Stimulated activated memory B cell treated with anti-CD40 and anti-IgM and Interleukin-4, amounts not matched to agents 10 μg/mL and 1 μg/mL and 100 μg/mL, for 72 hours (primary cell): ENCODE measurements at places on chromosomes 6 and 20.

- ATAC-seq = no peak
Observed at GRCh38 chr20:12975833-12976608, 32.8 kb upstream of the SPTLC3 start.

DNA sequence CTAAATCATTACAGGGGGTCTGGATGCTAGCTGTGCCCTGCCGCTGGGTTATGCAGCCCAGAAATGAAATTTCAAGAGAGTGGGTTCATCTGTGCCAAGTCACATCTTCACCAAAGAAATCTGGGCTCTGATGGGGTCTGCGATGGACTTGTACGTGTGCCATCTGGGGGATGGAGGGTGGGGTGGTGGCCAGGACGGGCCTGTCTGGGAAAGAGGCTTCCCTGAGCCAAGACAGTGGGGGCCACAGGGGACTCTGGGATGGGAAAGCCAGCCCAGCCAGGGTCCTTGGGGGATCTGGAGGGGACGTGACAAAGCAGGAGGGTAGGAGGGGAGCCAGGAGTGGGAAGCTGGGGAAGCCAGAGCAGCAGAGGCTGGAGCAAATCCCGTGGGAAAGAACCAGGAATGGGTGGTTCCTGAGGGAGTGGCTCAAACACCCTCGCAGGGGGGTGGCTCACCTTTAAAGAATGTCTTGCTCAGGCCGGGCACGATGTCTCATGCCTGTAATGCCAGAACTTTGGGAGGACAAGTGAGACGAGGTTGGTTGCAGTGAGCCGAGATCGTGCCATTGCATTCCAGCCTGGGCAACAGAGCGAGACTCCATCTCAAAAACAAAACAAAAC lies 36.3 kb upstream of the SULF2 start:
- no peak for ATAC-seq

GRCh38 chr6:120186080-120186479 lies 836.5 kb upstream of the MAN1A1 start:
- no peak for ATAC-seq

GRCh38 chr20:61315319-61315718 lies 63.3 kb downstream of the CDH4 start:
- ATAC-seq = no peak

DNA sequence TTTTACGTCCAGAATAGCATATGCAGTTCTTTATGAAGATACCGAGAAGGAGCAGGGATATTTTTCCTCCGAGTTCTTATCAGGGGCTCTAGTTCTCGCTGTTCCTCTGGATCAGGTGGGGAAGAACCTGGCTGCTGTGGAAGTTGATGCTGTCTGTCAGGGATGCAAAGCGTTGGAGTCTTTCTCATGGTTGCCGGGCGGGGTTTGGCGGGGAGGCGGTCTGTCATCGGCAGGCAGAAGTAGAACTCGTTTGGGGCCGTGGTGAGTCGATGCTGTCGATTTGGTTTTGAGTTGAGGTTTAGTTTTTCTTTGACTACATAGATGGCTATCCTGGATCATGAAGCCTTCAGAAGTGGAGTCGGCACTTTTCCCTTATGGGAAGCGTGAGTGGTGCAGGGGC lies 691.2 kb downstream of the QKI start:
- ATAC-seq = no peak

DNA sequence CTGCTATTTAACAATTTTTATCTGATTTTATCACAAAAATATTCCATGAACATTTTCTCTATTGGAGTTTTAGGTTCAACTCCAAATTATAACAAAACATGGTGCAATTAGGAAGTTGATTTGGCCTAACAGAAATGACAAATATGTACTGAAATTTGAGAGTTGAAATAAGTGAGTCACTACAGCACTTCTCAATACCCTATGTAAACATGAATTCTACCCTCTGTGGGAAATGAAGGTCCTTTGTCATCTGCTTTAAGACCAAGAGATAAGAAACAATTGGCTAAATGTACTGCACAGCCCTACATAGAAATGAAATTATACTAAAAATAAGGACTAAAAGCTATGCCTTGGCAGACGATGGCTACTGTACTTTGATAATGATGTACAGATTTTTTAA lies 86.2 kb upstream of the BEND6 start:
- ATAC-seq = no peak

GRCh38 chr20:13277663-13278295 lies 56.7 kb downstream of the ISM1 start:
- no peak for ATAC-seq

DNA sequence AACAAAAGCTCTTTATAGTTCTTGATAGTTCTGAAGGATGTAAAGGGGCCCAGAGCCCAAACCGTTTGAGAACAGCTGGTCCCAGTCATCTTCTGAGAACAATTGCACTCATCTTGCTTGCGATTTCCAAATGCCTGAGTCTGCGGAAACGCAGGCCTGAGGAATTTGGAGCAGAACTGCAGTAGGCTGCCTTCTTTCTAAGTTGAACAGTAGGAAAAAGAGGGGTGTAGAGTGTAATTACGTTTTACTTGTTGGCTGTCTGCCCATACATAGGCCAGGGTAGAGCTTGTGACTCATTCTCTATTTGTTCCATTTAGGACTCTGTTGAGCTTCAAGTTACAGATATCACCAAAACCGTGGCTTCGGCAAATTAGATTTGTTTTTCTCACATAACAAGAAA lies 42.0 kb upstream of the KIF16B start:
- ATAC-seq = no peak

DNA sequence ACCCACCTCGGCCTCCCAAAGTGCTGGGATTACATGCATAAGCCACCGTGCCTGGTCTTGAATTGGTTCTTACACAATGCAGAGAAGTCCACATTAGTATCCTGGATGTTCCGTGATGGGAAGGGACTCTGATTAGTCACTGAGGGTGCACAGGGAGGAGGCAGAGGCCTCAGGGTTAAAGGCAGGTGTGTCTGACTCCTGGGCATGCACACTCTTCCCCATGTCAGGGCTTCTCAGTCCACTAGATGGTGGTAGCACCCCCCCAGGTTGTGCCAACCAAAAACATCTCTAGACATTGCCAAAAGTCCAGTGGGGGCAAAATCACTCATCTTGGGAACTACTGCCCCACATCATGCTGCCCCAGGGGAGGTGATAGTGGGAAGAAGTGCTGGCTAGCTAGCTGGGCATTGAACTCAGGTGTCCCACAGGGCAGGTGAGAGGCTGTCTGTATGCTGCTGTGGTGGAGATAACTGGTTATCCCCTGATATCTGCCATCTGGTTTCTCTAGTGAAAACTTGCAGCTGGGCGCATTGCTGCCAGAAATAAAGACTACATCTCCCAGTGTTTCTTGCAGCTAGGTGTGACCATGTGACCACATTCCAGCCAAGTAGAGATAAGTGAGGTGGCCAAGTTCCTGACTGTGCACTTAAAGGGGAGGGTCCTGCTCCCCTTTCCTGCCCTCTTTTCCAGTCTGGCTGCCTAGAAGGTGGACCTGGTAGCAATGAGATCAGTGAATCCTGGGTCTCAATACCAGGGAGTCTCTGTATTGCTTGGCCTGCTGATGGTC lies 8.4 kb upstream of the NSFL1C start:
- no peak for ATAC-seq

GRCh38 chr6:56875961-56876360 lies 78.9 kb upstream of the BEND6 start:
- ATAC-seq = no peak

DNA sequence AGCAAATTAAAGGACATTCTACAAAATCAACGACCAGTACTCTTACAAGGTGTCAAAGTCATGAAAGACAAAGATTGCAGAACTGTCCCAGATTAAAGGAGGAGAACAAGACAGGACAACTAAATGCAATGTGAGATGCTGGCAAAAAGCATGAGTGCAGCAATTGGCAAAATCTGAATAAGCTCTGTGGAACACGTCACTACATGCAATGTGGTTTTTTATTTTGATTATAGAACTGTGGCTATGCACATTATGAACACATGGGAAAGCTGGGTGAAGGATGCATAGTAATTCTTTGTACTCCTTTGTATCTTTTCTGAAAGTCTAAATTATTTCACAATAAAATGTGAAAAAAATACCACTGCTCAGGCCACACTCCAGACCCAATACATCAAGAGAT lies 509.4 kb downstream of the KIF16B start:
- ATAC-seq = no peak

DNA sequence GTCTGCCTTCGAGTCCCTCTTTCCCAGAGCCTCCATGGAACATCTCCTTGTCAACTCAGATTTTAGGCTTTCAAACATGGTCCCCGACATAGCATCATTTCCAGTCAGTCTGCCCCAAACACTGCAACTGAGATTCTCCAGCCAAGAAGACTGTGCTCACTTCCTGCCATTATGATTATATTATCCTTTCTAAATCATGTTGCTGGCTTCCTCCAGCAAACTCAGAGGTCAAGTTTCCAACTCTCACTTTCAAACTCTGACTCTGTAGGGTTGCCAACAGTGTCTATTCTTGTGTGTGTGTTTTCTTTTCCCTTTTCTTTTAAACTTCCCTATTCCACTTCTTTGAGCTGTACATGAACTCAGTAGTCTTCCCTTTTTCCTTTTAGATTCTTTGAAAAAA lies 61.2 kb upstream of the TRAF3IP2 start:
- no peak for ATAC-seq

DNA sequence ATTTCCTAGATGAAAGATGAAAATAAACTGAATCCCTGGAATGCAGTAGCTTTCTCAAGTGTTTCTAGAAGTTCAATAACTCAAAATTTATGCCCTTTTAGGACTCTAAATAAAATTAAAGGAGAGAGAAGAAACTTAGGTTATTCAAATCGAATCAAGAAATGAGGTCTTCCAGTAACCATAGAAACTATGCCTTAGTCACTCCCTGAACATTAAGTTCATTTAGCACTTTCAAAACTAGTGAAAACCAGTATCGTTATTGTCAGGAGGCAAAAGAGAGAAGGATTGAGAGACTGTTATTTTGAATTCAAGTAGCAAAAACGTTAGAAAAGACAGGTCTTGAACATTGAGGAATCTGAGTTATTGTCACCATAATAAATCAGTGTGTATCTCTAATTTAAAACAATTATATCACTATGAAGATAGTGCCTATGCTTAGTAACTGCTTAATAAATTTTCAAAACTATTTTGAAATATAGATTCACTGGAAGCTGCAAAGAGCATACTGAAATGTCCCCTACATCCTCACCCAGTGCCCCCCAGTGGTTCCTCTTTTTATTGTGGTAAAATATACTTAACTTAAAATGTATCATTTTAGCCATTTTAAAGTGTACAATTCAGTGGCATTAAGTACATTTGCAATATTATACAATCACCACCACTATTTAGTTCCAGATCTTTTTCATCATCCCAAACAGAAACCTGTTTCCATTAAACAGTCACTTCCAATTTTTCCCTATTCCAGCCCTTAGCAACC lies 4.6 kb downstream of the RPP21 start:
- ATAC-seq = no peak

GRCh38 chr6:5713519-5713918 lies 293.2 kb downstream of the NRN1 start:
- ATAC-seq = no peak

DNA sequence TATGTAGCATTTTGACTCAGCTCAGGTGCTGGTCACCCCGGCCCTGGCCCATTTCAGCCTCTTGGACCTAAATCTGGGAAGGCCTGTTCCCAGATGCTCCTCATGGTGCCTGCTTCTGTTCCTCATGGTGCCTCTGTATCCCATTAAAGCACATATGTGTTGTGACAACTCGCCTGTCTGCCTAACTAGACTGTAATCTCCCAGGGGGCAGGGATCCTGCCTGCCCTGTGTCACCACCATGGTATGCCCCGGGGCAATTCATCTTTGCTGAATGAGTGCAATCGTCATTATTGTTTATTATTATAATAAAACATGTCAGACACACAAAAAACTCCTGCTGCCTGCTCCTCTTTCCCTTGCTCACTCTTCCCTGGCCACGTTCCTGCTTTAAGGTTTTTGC lies 62.0 kb downstream of the ZFP64 start:
- no peak for ATAC-seq

- ATAC-seq = no peak
Observed at GRCh38 chr20:12072954-12073264, 155.2 kb downstream of the BTBD3 start.

GRCh38 chr6:116483616-116484015 lies 22.4 kb downstream of the CALHM6 start:
- ATAC-seq = no peak

DNA sequence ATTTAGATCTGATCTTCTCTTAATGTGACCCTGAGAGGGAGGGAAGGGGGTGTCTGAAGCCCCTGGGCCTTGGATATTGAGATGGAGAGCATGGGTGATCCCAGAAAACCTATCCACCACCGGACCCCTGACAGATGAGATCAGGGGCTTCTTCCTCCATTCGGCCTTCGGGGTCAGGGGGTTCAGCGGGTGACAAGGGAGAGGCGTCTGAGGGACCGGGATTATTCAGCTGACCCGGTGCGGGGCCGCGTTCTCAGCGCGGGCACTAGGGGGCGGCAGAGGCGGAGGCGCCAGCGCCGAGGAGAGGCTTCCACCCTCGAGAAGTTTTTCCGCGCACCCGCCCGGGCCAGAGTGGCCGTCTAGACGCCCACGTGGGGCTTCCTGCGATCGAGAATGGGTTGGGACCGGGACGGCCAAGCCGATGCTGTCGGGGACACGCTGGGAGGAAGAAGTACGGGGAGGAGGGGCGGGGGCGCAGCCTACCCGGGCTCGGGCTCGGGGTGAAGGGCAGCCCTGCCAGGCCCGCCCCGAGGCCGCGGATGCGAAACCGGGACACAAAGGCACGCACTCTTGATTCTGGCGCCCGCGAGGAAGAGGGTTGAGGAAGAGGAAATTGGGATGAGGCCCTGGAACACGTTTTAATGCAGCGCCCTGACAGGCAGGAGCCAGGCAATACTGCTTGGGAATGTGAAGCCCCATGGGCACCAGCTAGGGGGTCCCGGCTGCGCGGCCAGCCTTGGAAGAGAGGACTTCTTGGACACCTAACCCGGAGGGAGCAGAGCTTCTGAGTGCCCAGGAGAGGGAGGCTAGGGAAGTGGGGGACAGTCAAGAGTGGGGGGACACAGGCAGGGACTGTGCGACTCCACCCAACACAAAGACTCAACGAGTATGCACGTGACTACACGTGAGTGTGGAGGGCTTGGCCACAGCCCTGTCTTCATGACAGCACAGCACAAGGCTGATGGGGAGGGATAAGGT lies 30.6 kb downstream of the COL11A2 start:
- ATAC-seq = peak; percentile 91

- no peak for ATAC-seq
Observed at GRCh38 chr20:46630306-46630705, 21.0 kb downstream of the SLC13A3 start.

- ATAC-seq = no peak
Observed at GRCh38 chr6:3594201-3594600, 137.4 kb upstream of the SLC22A23 start.

GRCh38 chr6:33367009-33367714 lies 24.5 kb upstream of the KIFC1 start:
- no peak for ATAC-seq
